ENCODE measurements at places on chromosomes 3 and 15.

GRCh38 chr3:150239766-150240165 is 168.3 kb upstream of the TSC22D2 start:
- no peak for DNase-seq

DNA sequence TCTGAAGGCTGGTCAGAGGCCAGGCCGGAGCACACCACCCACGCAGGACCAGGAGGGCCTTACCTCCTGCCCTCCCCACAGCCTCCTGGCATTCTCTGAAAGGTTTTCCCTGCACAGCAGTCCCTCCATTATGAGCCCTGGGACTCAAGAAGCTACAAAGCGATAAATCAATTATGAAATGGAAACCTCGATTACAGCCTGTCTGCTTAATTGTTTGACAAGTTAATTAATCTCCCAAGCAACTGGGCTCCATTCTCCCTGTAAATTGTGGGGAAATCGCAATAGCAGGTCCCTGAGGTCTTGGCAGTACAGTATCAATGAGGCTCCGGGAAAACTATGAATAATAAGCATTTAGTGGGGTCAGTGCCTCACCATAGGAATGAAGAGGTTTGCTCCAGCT is 683.5 kb downstream of the NTRK3 start:
- DNase-seq: no peak

GRCh38 chr3:186534113-186534669 is 10.0 kb downstream of the CRYGS start:
- peak; percentile 68 for DNase-seq

DNA sequence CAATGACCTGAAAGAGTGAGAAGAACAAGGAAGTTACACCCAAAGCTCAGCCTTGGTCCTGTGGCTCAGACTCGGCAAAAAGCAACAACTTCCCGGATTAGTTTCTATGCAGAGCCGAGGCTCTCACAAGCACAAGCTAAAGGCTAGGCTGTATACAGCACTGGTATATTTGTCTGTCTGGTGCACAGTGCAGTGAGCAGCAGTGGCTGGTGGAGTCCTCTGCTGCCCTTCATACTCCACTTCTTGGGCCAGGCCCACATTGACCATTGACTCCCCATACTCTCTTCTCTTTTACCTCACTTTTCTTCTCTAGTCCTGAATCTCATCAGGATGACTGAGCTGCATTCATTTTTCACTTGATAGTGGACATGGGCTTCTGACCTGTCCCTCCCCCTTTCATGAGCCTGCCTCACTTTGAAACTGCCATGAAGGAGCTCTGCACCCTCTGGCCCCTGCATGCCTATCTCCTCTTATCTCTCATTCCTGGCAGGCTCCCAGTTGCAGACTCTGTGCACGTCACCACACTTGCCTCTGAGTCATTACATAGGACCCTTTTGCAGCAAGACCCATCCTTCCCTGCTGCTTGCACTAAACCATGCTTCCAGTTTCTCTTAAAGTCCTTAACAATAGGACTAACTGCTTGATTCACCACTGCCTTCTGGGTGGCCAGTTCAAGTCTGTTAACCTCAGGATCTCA is 379.3 kb downstream of the NTRK3 start:
- no peak for DNase-seq

- no peak for DNase-seq
Measured at GRCh38 chr3:177827511-177828207, 630.4 kb upstream of the TBL1XR1 start.

- DNase-seq: no peak
Measured at GRCh38 chr3:39762537-39763070, 46.8 kb upstream of the MYRIP start.

GRCh38 chr15:41934843-41935242 is 37.5 kb downstream of the EHD4 start:
- DNase-seq: peak; percentile 79

- no peak for DNase-seq
Measured at GRCh38 chr3:158420654-158421396, 150.2 kb upstream of the MLF1 start.
